HT1080 (cell line): ENCODE measurements at places on chromosomes 3 and 15.

GRCh38 chr3:24963762-24964625, 464.1 kb upstream of the RARB start:
- DNase-seq, result peak; percentile 5

DNA sequence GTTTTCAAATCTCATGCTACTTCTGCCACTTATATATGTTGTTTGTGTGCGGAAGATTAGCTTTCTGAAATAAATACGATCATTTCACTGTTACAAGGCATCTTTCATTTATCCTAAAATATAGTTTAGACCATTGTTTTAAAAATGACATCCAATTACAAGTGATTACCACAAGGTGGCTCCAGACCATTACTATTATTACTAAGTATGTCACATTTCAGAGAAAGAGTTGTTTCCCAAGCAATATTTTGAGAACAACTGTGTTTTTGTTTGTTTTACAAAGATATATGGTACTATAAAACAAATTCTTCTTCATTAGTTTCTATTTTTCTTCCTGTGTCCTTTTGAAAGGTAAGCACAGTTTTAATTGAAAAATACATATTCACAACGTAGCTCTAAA, 136.0 kb upstream of the RAP2B start:
- DNase-seq, result peak; percentile 34

GRCh38 chr3:9024341-9024740, 61.1 kb upstream of the RAD18 start:
- DNase-seq, result no peak

GRCh38 chr15:70236341-70237086, 138.8 kb upstream of the TLE3 start:
- DNase-seq, result peak; percentile 97

DNA sequence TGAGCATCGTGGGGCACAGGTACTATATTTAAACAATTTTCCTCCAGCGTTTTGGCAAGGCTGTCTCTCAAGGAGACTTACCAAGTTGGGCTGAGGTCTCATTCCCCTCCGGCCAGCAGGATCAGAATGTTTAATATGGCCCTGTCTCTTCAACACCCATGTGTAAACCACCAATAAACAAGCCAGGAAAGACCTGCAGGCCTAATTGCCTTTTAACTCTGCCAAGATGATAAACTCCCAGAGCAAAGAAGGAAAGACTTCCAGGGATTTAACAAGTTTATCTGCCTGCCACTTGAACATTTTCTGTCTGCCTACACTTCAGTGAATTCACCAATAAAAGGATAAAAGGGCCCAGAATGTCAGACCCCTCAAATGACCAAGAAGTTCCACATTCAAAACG, 130.3 kb upstream of the WNT5A start:
- DNase-seq, result no peak

DNA sequence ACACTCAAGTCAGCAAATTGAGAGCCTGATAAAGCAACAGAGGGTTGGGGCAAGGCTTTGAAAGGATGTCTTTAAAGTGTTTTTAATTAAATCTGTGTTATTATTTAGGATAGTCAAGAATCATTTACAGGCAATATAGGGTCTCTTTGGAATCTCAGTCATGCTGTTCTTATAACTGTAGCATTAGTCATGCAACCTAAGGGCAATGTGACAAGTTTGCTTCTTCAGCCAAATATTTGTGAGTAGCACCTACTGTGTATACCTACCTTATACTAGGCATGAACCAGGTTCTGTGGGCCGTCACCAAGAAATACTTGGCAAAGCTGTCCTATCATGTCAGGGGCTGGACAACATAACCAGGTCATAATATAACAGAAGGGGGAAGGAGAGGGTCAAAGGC, 184.6 kb upstream of the TRIM42 start:
- no peak for DNase-seq

DNA sequence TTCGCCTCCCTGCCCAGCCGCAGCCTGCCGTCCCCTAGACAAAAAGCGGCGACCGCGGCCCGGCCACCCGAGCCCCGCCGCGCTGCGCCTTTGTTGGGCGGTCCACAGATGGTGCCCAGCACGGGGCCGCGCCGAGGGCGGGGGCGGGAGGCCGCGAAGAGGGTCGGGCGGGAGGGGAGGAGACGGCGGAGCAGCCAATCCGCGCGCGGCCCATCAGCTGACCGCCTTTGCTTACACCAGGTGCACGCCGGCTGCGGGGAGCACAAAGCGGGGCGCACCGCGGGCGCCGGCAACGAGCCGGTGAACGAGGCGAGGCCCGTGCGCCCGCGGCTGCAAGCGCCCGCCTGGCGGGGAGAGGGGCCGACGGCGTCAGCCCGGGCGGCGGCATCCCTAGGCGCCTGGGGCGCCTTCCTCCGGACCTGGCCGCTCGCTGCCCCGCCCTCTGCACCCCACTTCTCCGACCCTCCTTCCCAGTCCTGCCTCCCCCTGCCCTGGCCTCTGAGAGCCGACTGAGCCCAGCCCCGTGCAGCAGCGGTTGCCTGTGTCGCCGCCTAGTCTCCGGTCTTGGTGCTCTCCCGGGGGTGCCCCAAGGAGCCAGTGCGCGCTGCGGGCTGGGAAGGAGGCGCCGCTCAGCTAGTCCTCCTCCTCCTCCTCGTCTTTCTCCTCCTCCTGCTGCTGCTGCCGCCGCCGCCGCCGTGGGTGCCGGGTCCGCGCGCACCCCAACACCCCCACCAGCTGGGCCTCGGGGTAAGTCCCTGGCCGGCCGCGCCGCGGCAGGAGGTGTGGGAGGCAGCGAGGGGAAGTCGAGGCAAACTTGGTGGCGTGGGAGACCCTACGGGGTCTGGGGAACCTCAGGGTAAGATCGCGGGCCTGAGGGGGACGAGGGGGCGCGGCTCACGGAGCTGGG, at the start of gene LRRN1:
LRRN1 (plus strand) TSS at position 259 of the 907 bp plus-strand sequence. CDS start 45,211 bp downstream, outside the sequence.
- DNase-seq, result peak; percentile 3

- DNase-seq, result no peak
Observed at GRCh38 chr3:158728061-158728377, 4.2 kb downstream of the RARRES1 start.

DNA sequence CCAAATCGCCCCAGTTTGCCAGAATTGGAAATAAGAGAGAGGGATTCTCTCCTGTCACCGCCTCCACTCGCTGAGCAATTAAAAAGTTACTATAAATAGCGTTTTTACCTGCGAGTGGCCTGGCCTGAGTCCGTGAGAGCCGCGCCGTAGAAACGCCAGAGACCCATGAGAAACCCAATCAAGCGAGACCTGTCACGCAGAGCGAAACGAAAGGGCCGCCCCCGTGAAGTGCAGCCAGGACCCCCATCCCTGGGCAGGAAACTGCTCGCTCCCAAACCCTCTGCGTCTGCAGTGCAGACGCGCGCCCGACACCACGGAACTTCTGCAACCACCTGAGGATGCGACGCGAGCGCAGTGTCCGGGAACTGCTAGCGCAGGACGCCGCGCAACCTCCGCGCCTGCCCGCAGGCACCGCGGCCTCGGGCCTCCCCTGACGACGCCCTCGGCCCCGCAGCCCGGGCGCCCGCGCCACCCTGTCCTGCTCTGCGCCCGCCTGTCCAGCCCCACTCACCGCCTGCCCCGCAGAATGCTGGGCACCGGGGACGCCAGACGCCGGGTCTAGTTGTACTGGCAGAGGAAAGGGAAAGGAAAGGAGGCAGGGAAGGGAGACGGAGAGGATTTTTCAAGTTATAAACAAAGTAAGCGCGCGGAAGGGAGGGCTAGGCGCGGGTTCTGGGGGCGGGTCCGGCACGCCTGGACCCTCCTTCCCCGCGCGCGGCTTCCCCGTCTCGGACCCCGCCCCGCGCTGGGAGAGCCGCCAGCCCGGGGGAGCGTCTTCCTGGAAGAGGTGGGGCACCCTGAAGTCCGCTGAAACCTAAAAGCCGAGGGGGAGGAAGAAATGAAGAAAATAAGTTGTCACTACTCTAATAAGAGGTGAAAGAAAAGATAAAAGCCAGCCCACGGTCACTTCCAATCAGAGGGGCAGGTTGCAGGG, at the start of gene PLSCR4:
PLSCR4 (minus strand) TSS at position 657 of the 934 bp plus-strand sequence. CDS start 29,034 bp downstream, outside the sequence.
- DNase-seq, result peak; percentile 82

GRCh38 chr3:98788651-98789050, 25.5 kb downstream of the ST3GAL6 start:
- DNase-seq, result no peak

DNA sequence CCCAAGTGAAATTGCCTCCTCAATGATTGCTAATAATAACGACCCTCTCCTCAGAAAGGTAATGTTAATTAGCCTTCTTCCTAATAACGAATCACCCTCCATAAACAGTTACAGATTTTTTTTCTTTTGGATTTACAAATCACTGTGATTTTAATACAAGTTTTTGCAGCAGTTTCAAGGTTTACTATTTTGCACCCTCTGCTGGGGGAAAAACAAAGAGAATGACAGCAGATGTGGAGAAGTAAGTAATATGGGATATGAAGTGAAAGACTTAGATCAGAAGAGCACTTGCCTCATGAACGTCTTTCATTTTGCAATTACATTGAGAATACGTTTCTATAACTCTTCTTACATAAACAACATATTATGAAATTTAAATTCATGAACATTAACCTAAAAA, 16.1 kb upstream of the CNTN3 start:
- peak; percentile 60 for DNase-seq

DNA sequence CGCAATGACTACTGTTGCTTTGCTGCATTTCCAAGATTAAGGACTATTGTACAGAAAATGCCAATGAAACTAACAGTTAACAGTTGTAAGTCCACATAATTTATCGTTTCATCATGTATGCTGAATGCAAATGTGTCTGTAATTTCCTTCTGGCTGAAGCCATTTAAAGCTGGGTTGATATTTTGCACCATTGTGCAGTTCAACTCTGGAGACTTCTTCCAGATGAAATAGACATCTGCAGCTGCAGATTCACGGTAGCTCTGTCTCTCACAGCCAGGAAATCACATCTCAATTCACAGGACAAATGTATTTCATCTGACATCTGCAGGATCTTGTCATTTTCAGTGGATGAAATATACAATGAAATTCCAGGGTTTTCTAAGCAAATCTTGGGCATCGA, 145.4 kb downstream of the CHL1 start:
- no peak for DNase-seq

GRCh38 chr3:128735287-128735686, 9.3 kb downstream of the RAB7A start:
- DNase-seq, result no peak

DNA sequence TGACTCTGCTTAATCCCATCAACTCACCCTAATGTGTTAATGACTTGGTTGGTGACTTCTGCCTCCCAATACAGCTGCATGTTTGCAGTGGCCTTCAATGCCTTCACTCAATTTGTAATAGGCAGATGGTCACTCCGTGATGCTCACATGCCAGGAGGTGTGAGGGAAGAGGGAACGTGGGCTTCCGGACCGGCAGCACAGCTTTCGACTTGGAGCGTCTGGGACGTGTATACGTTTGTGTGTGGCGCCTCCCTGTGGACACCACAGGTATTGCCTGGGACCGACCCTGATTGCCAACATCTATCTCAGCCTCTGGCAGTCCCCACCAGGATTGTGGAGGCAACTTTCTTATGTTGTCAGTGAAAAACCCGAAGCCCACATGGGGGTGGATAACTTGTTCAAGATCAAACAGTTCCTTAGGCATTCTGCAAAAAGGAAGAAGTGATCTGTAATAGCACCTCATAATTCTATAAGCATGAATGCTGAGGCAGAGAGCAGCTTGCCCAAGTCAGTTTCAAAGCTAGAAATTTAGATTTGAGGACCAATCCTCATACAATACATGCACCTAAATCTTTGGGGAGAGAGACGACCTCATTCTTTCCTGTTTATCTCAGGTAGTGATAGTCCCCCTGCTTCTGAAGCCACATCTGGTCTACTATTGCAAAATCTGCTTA, 16.9 kb downstream of the MRPL46 start:
- peak; percentile 72 for DNase-seq

DNA sequence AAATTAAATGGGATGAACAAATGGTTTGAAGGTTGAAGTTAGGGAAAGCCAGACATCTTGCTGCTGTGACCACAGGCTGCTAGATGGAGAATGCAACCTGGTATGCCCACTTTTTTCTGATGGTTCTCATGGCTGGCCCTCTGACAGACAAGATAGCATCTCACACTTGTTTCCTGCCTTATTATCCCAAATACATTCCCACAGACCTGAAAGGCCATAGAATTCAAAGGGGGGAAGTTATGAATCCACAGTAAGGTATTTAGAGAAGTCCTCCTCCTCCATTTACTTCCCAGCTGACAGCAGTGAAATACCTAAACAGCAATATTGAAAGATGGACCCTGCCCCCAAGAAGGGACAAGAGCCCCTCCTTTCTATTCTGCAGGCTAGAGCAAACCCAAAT, 32.4 kb downstream of the LEO1 start:
- no peak for DNase-seq

- DNase-seq, result no peak
Observed at GRCh38 chr15:35602836-35603235, 56.9 kb upstream of the DPH6 start.

DNA sequence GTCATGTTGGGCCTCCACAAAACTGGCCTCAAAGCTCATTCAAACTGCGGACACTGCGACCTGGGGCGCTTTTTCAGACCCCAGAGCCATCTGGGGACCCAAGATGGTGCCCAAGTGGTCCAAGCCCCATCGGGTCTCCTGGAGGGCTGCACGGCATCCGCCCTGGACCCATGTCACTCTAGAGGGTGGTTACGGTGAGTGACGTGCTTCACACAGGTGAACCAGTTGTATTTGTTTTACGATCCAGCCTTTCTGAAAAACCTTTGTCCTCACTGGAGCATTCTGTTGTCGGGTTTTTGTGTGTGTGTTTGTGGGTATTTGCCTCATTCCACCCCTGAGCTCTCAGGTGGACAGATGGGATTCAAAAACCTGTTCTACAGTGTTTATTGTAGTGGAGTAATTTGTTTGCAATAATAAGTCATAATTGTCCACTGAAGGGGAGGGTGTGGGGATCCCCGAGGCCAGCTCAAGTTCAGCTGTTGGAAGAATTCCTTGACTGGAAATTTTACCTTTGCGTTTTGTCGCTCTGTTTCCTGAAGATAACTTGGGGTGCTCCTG, 1.9 kb downstream of the SLC51A start:
- DNase-seq, result no peak

DNA sequence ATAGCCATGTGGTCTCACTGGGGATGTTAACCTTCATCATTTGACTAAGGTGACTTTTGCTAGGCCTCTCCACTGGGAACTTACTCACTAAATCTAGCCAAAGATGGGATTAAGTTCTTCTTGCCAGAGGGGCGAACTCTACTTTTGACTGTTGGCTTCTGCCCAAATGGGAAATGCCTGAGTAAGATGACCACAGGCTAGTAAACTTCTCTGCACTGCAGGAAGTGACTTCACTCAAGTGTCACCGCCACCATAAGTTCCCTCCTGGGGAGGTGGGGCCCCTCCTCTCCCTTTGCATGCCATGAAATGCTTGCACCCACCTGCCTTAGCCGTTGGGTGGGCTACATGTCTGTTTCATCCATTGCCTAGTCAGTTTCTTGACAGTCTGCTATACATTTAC, 388.3 kb downstream of the FEZF2 start:
- peak; percentile 95 for DNase-seq

- no peak for DNase-seq
Observed at GRCh38 chr3:104556372-104557078, 810.2 kb upstream of the ALCAM start.

GRCh38 chr3:73143821-73144237, 82.4 kb downstream of the EBLN2 start:
- DNase-seq, result no peak

- no peak for DNase-seq
Observed at GRCh38 chr3:134448664-134449063, 37.1 kb downstream of the ANAPC13 start.

GRCh38 chr3:122793568-122794416, at the start of gene HSPBAP1:
Gene HSPBAP1 (minus strand): TSS chr3:122793831. CDS start chr3:122793680, 151 bp downstream.
- DNase-seq, result peak; percentile 96

GRCh38 chr3:186966406-186966805, 36.1 kb downstream of the ST6GAL1 start:
- DNase-seq, result no peak
